Activated CD4-positive, alpha-beta T cell treated with anti-CD3 and anti-CD28 coated beads, Interleukin-2, amount 50 U/mL, for 24 hours (primary cell): ENCODE measurements at places on chromosomes 7 and 10.

GRCh38 chr10:110058212-110058611 is 50.4 kb downstream of the ADD3 start:
- no peak for DNase-seq

GRCh38 chr10:34966451-34966850 is 123.7 kb downstream of the CUL2 start:
- no peak for DNase-seq

GRCh38 chr10:79295563-79295962 is 51.7 kb upstream of the PPIF start:
- DNase-seq = no peak

DNA sequence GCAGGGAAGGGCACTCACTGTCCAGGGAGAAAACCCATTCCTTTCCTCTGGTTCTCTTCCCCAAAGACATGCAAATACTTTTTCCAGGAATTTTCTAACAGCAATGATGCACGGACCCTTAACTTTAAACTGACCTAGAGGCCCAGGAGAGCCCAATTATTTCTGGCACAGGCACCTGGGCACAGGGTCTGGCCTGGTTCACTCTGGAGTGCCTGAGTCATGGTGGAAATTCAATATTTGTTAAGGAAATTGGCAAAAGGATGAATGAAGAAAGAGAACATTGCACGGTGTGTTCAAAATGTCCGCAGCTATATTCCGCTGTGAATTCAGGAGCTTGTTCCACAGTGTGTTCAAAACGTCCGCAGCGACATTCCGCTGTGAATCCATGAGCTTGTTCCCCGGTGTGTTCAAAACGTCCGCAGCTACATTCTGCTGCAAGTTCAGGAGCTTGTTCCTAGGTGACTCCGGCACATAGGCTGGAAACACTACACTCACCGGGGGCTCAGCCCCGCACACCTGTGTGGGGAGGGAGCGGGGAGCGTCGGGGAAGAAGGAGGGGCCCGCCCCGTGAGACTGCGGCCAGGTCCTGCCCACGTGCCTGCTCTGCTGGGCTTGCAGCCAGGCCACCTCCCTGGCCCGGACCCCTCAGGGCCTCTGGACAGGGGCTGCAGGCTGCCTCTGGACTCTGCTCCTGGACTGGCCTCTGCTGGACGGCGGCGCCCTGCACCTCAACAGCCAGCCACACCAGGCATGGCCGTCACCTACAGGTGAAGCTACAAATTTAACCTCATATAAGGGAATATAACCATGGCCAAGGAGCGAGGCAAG is 72.0 kb upstream of the FAM20C start:
- no peak for DNase-seq

DNA sequence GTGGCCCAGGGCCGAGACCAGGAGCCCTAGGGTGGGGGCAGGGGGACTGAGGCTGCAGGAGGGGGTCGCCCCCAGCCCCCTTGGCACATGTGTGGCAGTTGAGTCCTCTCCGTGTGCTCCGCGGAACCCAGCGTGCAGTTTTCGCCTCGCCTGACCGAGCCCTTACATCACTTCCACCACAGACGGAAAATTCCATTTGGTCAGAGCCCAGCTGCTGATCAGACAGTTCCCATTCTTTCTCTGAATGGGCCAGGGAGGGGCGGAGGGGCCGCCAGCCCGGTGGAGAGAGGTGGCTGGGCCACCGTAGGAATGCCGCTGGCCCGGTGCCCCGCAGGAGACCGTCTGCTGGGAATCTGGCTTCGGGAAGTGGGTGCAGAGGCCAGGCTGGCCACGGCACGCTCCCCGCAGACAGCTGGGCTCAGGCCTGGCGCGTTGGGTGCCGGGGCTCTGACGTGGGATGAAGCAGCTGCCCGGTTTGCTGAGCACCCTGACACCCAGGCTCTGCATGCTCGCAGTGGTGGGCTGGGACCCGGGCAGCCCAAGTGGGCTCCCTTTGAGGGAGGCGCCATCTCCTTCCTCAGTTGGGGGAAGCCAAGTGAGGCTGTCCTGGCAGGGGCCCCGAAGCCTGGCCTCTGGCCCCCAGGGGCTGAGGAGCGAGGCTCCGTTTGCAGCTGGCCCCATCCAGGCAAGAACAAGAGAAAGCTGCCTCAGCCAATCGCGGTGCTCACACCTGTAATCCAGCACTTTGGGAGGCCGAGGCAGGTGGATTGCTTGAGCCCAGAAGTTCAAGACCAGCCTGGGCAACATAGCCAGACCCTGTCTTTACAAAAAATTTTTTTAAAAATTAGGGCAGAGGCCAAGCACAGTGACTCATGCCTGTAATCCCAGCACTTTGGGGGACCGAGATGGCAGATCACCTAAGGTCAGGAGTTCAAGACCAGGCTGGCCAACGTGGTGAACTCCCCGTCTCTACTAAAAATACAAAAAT is 9.9 kb downstream of the TTYH3 start:
- DNase-seq = no peak

GRCh38 chr7:32481176-32481575 is 9.0 kb downstream of the LSM5 start:
- no peak for DNase-seq

DNA sequence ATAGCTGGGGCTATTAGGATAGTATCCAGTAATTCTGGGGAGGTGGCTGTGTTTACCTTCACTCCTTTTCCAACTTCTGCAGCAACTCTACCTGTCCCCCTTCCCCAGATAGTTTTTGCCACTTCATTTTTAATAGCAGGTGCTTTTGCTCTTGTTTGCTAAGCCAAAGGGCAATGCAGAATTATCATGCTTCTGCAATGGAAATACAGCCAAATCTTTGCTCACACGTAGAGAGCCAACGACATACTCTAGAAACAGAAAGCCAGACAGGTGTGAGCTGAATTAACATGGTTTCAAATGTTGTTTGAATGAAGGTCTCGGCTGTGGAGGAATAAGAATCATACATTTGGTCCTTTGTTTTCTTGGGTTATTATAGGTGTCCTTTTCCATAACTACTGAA is 14.4 kb downstream of the PLEKHS1 start:
- DNase-seq = no peak

DNA sequence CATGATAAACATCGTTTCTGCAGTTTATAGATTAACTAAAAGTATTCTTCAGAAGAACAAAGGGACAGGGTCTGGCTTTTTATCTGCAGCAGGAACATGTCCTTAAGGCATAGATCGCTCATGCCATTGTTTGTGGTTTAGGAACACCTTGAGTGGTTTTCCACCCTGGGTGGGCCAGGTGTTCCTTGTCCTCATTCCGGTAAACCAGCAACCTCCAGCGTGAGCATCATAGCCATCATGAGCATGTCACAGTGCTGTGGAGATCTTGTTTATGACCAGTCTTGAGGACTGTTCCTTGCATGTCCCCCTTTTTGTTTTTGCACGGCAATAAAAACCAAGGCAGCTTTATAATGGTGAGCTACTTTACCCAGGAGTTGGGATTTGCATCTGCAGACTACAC is 33.9 kb downstream of the STOX1 start:
- DNase-seq = no peak

DNA sequence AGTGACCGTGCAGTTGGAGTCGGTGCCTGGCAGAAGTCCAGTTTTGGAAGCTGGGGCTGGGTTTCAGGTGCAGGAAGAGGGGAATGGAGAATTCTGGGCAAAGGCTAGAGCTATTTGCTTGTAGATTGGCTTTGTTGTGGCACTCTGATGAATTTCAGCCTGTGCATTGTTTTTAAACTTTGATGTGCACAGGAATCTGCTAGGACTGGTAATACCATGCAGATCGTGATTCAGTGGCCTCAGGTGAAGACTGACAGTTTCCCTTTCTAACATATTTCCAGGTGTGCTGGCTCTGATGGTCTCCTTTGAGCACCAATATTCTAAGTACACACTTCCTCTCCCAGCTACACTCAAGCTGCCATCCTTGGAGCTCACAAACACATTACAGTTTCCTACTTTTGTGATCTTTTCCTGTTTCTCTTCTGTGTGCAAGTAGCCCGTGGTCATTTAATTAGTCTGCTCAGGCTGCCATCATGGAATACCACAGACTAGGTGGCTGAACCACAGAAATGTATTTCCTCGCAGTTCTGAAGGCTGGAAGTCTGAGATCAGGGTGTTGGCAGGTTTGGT is 55.6 kb downstream of the NOC3L start:
- no peak for DNase-seq

GRCh38 chr7:37497576-37497975 is 48.9 kb upstream of the ELMO1 start:
- DNase-seq = no peak

DNA sequence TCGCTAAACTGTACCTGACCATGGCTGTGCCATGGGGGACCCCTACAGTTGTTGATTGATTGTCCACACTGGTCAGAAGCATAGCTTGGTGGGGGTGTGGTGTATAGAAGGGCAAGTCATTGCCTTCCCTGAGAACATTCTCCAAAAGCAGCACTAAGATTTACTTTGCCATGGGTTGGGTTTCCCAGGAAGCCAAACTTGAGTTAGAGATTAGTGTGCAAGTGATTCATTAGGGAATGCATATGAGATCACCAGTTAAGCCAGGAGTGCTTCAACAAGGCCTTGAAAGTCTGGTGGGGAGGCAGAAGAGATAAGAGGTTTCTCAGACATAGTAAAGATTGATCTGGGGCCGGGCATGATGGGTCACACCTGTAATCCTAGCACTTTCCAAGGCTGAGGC is 21.4 kb upstream of the TPST1 start:
- DNase-seq = no peak

- DNase-seq = no peak
These were observed 2.0 kb upstream of the MTG1 start for GRCh38 chr10:133391761-133392518.

DNA sequence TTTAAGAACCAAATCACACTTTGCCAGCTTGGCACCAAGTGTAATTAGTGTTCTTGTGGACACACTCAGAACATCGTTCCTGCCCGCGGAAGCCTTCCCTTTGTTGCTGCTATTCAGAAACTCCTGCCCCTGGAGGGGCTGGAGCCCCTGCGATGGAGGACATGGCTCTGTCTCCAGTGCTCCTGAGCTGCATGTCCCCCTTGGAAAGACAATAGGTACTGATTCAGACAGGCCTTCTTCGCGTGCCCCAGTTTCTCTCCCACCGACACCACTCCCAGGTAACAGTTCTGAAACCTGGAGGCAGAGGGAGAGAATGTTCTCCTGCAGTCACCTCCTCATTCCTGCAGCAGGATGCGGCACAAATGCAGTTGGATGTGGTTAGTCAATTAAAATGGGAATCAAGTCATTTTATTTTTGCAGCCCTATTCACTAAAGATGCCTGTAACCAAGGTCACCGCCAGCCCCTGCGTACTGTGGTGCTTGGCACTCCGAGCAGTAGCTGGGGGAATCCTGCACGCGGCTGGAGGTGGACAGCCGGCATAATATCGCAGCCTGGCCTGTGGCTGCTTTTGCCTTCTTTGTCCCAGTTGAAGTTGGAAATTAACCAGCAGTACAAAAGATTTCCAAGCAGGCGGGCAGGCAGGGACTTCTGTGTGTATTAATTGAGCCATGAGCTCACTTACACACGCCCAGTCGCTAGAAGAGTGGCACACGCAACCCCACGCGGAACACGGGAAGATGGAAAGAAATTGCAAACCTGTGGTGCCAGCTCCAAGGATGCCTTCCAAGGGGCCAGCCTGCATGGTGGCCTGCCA is 205.7 kb downstream of the EBF3 start:
- no peak for DNase-seq

- peak; percentile 43 for DNase-seq
These were observed 15.6 kb downstream of the ADAM8 start for GRCh38 chr10:133260895-133261725.

- DNase-seq = no peak
These were observed 64.2 kb upstream of the DKK1 start for GRCh38 chr10:52249850-52250395.

DNA sequence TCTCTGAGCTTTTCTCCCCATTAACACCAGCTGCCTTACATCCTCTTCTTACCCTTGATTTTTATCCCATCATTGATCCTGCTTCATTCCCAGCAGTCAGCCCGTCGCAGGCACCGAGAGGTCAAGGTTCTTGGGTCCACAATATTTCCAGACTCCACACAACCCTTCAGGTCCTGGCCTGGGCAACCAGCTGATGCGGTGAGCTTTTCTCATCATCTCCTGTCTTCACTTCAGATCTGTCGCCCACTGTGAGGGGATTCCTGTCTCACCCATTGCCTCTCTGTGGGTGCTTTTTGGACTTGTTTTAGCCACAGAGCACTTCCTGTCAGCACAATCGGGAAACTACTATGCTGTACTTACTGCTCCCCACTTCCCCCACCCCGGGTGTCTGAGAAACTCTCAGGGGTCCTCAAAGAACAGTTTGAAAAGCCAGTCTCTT is 8.4 kb upstream of the PVRIG start:
- no peak for DNase-seq

DNA sequence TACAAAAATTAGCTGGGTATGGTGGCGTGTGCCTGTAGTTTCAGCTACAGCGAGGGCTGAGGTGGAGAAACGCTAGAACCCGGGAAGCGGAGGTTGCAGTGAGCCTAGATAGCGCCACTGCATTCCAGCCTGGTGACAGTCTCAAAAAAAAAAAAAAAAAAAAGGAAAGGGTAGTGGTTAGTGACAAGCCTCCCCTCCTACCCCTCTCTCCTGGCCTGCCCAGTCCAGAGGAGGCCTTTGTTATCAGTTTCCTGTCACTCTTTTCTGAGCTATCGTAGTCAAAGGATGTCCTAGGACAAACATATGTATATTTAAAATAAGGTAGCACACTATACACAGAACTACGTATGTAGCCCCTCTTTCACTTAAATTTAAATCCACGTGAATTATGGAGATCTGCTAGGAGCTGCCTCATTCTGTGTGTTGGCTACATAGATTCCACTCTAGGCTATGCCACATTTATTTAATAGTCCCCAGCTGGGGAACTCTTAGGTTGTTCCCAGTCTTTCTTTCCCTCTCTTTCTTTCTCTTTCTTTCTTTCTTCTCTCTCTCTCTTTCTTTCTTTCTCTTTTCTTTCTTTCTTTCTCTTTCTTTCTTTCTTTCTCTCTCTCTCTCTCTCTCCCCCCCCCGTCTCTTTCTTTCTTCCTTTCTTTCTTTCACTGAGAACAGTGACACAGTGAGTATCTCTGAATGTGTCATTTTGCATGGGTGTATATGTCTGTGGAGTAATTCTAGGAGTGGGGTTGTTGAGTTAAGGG is 3.9 kb downstream of the TSPAN15 start:
- no peak for DNase-seq

- no peak for DNase-seq
These were observed 337.6 kb upstream of the SEMA3A start for GRCh38 chr7:84532196-84532595.

- no peak for DNase-seq
These were observed 90.1 kb upstream of the ARMC3 start for GRCh38 chr10:22837771-22838170.

- DNase-seq = no peak
These were observed 218.5 kb downstream of the PLXDC2 start for GRCh38 chr10:20034732-20035131.

DNA sequence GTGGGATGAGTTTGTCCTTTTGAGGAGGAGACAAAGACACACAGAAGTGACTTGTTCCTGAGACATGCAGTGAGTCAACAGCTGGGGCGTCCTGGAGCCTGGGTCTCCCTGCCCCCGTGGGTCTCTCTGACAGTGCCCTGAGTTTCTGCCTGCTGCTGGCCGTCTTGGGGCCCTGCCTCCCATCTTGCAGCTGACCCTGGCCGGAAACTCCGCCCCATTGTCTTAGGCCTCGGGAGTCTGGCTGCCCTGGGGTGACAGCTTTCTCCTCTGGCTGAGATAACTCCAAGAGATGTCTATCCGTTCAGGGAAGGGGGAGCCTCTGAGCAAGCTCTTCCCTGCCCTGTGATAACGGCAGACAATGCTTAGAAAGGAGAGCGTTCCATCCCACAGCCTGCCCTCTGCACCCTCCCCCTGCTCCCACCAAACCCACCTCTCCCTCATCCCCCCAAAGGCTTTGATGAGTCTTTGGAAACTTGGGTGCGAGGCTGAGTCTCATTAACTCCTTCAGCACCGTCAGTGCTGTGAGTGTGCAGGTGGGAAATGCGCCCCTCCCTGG is 69.5 kb upstream of the PODXL start:
- DNase-seq = no peak
